Activated naive CD8-positive, alpha-beta T cell treated with anti-CD3 and anti-CD28 coated beads for 36 hours (primary cell): ENCODE measurements at places on chromosomes 3 and 15.

- no peaks in the 10 kb centered on the region for H3K36me3 ChIP-seq
- H3K27ac ChIP-seq, result no peak overlapping the region
- H3K4me1 ChIP-seq, result no peaks in the 10 kb centered on the region
- H3K27me3 ChIP-seq, result no peaks in the 10 kb centered on the region
- DNase-seq, result no peak
These were observed 61.5 kb downstream of the TFRC start for GRCh38 chr3:196020373-196020772.

GRCh38 chr15:47607695-47608094, 109.6 kb upstream of the SEMA6D start:
- H3K4me3 ChIP-seq, result no peak overlapping the region
- no peak overlapping the region for H3K27ac ChIP-seq
- DNase-seq, result no peak
- no peaks in the 10 kb centered on the region for H3K36me3 ChIP-seq
- no peaks in the 10 kb centered on the region for H3K4me1 ChIP-seq
- no peaks in the 10 kb centered on the region for H3K27me3 ChIP-seq

DNA sequence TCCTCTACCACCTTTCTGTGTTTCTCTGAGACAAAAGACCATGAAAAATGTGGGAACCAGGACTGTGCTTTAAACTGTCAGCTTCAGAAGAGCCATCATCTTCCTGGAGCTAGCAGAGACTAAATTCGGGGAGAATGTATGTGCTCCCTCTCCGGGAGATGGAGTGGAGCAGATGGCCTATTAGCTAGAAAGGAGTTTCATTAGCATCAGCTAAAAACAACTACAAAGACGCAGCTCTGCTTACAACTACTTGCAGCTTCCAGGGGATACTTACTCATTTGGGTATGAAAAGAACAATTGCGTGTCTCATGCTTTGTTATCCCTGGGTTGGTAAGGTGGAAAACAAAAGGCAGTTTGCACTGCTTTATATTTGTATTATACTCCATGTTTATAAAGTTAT, 159.6 kb downstream of the MFSD1 start:
- no peak for DNase-seq
- H3K27ac ChIP-seq, result no peak overlapping the region

DNA sequence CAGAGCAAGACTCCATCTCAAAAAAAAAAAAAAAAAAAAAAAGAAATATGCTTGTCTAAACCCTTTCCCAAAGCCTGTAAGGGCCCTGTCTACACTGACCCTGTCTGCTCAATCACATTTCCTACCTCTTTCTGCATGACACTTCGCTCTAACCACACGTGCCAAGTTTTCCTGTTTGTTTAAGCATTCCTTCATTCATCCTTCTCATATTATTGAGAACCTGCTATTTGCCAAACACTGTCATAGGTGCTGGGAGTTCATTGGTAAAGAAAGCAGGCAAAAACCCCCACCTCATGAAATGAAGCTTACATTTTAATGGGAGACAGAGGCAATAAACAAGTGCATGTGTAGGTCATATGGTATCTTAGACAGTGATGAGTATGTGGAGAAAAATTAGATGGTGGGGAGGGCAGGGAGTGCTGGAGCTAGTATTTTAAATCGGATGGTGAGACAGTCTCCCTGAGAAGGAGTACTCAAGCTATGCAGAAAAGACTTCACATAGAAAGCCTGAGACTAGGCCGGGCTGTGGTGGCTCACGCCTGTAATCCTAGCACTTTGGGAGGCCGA, 48.0 kb downstream of the B3GNT5 start:
- no peak for DNase-seq
- peaks cover 7% of the 10 kb centered on the region for H3K4me1 ChIP-seq
- no peak overlapping the region for H3K27ac ChIP-seq
